Fibroblast of pulmonary artery (primary cell): ENCODE measurements at places on chromosomes 2 and 18.

DNA sequence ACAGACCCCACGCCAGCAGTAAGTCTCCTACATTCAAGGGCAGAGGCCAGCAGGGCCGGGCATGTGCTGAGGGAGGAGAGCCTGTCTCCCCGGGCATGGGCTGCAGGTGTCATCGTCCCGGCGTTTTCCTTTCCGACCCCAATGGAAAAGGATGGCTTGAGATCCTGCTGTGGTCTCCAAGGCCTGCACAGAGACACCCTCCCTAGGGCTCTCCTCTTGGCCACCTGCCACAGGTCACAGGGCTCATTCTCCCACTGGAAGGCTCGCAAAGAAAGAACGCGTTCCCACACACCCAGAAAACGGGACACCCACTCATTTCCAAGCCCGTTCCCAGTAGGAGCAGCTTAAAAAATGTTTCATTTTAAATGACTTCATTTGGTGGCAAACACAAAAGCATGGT, 41.0 kb downstream of the DIPK1C start:
- no peak for DNase-seq

DNA sequence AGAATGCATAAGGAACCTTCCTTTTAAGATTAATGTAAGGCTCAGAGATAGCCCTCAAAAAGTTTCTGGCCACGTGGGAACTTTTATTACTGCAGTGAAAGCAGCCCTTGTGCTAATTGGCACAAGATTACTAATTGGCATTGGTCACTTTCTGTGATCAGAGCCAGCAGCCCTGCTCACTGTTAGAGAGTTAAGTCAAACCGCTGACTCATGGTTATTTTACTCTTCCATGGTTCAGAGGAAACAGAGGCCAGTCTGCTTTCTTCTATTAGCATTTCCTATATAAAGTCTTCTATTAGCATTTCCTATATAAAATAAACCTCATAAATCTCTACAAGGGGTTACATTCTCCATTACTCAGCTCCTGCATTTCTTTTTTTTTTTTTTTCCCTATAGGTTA, 1.5 kb upstream of the SLC35G4 start:
- no peak for DNase-seq

DNA sequence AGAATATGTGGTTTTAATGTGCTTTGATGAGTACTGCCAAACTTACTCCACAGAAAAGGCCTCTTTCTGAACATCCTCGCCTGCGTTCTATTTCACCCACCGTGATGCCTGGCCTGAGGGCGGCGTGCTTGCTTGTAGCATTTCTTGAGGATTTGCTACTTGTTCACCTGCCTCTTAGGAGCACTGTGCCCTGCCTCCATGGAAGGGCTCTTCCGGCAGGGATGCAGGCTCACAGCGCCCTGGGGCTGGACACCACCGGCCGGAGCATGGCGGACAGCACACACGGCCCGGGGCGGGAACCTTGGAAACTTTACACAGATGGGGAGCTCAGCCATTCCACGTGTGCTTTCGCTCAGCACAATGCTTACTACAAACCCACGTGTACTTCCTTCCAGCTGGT, 37.1 kb downstream of the ANO7 start:
- no peak for DNase-seq

- no peak for DNase-seq
Observed at GRCh38 chr2:20625491-20626391, 25.2 kb downstream of the HS1BP3 start.

DNA sequence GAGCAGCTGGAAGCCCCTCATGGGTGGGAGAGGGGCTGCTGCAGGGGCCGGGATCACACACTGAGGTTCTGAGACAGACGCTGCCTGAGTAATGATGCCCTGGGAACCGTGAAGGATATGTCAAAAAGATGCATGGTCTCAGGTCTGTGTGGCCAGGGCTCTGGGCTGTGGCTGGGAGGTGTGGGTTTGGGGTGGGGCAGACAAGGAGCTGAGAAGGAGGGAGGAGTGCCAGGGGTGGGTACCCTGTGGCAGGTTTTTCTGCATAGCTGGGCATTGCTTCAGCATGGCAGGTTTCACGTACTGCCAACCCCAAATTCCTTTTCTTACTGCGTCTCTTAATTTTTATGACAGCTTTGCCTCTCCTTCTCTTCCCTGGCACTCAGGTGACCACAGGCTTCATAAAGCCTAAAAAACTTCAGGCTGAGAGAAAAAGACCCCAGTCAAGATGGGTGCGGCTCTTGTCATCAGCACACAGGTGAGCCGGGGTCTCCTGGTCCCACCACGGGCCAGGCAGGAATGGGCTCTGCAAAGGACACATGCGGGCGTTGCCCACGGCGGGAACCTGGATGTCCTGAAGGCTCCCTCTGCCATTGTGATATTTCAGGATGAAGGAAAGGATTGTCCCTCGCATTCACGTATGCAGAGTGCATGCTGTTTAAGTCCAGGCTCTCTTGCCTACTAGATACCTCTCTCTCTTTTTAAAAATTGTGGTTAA, 18.0 kb downstream of the MALL start:
- no peak for DNase-seq

GRCh38 chr18:37672932-37673595, 107.5 kb upstream of the CELF4 start:
- peak; percentile 27 for DNase-seq

- no peak for DNase-seq
Observed at GRCh38 chr2:40433736-40434135, 18.2 kb downstream of the SLC8A1 start.

- DNase-seq: no peak
Observed at GRCh38 chr2:204124140-204124750, 187.7 kb downstream of the ICOS start.

DNA sequence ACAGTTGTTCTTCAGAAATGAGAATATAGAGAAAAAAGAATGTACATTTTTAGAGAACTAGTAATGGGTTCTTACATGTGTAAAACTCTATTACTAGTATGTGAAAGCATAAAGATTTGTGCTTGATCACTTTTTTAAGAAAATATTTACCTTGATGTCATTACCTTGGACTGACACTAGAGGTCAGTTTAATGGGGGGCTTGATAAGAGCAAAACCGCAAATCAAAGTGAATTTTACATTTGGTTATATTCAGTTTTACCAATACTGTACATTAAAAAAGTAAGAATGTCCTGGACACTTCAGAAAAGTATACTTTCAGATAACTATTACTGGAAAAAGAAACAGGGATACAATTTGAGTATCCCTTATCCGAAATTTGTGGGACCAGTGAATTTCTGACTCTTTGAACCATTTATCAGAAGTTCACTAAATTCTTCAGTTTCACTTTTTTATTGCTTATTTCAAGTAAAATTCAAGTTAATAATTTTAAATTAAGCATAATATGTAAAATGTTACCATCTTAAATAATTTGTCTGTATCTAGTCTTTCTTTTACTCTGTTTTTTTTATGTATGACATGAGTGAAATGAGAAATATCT, 1149.5 kb downstream of the DSC3 start:
- peak; percentile 13 for DNase-seq
